Natural killer cell treated with Interleukin-12 subunit alpha and Interleukin-12 subunit beta and Interleukin-15 and Interleukin-18, amount 100 ng/mL, for 72 hours (primary cell): ENCODE measurements at places on chromosomes 5 and 9.

DNA sequence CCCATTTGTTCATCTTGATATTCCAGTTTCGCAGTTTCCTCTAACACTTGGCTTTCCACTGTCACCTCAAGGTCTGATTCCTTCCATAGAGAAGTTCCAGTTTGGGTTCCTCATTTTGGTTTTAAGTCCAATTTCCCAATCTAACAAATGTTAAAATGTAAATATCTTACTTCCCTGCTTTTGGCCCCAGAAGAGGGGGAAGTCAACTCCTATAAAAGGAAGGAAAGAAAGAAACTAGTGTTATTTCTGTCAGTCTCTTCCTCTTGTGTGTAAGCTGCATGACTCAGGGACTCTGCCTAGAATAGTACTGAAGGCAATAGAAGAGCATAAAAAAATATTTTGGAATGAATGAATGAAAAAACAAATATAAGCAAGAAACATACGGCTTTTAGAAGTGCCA, 127.5 kb upstream of the CCNG1 start:
- no peak overlapping the region for H3K4me3 ChIP-seq
- no peaks in the 10 kb centered on the region for H3K4me1 ChIP-seq
- DNase-seq: no peak
- no peak overlapping the region for H3K27ac ChIP-seq
- H3K36me3 ChIP-seq: no peaks in the 10 kb centered on the region
- no peaks in the 10 kb centered on the region for H3K27me3 ChIP-seq

DNA sequence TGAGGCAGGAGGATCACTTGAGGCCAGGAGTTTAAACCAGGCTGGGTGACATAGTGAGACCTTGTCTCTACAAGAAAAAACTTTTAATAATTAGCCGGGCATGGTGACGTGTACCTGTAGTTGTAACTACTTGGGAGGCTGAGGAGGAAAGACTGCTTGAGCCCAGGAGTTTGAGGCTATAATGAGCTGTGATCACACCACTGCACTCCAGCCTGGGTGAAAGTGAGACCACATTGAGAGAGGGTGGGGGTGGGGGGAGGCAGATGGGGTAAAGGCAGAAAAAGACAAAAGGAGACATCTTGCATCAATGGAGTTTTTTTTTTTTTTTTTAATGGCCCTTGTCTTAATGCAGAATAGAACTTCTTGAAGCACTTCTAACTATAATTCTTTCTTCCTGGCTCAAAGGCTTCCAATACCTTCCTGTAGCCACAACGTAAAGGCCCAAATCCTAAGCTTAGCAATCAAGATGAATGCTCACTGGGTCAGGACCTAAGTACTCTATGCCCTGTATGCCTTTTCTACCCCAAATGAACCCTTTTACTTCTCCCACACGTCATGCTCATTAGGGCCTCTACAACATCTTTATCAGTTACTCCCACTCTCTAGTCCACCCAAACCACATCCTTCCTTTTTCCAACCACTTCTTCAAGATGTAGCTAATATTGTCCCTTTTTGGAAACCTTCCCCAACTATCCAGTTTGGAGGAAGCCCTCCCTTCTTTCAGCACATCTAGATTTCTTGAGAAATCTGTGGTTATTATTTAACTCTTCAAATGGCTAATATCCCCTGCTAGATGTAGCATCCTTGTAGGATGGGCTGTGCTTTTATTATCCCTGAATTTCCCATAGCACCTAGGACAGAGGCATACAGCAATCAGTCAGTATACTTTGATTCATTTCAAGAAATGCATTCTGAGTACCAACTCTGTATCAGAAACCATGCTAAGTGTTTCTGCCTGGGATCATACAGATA, 40.8 kb downstream of the CSF2 start:
- H3K4me3 ChIP-seq: peak overlapping the region; percentile 73
- H3K27ac ChIP-seq: peak overlapping the region; percentile 22
- no peak for DNase-seq

DNA sequence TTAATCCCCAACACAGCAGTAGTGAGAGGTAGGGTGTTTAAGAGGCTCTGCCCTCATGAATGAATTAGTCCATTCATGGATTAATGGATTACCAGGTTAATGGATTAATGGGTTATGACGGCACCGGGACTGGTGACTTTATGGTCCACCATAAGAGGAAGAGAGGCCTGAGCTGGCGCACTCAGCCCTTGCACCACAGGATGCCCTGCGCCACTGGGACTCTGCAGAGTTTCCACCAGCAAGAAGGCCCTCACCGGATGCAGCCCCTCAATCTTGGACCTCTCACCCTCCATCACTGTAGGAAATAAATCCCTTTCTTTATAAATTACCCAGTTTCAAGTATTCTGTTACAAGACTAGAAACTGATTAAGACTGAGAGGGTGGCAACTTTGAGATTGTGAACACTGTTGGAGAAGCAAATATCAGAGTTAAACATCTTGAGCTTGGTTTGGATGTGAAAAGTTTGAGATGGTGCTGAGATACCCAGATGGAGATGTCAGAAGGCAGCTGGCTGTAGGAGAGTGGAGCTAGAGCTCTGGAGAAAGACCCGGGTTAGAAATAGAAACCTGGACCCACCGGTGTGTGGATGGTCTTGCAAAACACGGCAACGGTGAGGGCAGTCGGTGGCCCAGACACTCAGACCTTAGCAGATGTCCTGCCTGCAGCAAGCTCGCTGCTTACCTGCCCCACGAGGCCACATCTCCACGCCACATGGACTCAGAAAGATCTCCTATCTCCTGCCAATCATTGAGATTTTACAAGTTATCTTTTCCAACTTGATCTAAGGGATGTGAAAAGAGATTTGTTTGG, 98.8 kb downstream of the HSD17B3 start:
- peaks cover 5% of the 10 kb centered on the region for H3K27me3 ChIP-seq
- H3K36me3 ChIP-seq: no peaks in the 10 kb centered on the region
- H3K27ac ChIP-seq: no peak overlapping the region

GRCh38 chr5:65113771-65114170, 345.0 kb downstream of the CWC27 start:
- H3K4me3 ChIP-seq: no peak overlapping the region
- peaks cover 19% of the 10 kb centered on the region for H3K27me3 ChIP-seq
- H3K36me3 ChIP-seq: no peaks in the 10 kb centered on the region
- H3K27ac ChIP-seq: no peak overlapping the region
- DNase-seq: no peak
- no peaks in the 10 kb centered on the region for H3K4me1 ChIP-seq

GRCh38 chr5:38323645-38324295, 65.4 kb downstream of the EGFLAM start:
- no peaks in the 10 kb centered on the region for H3K4me1 ChIP-seq
- peaks cover 5% of the 10 kb centered on the region for H3K27me3 ChIP-seq
- H3K27ac ChIP-seq: no peak overlapping the region
- H3K36me3 ChIP-seq: no peaks in the 10 kb centered on the region
- H3K4me3 ChIP-seq: no peak overlapping the region

GRCh38 chr9:82679472-82679871, 383.5 kb downstream of the RASEF start:
- no peaks in the 10 kb centered on the region for H3K4me1 ChIP-seq
- no peak for DNase-seq
- no peak overlapping the region for H3K4me3 ChIP-seq
- H3K36me3 ChIP-seq: no peaks in the 10 kb centered on the region
- no peaks in the 10 kb centered on the region for H3K27me3 ChIP-seq

DNA sequence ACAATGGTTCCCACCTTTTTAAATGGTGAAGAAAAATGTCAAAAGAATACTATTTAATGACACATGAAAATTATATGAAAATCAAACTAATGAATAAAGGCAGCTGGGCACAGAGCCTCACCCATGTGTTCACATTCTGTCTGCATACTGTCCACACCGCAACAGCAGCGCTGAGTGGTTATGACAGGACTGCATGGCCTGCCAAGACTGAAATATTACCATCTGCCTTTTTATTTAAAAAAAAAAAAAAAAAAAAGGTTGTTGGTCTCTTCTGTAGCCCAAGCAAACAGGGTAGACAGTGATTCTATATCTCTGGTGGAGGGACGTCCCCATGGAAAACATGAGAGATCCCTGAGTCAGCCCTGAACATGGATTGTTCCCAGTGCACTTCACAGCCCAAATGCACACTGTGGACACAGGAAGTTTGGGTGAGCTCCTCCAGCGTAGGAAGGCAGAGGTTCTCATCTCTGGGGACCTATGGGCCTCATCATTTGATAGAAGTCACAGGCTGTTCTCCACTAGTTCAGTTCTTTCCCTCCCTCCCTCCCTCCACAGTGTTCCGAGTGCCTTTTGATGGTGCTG, 44.9 kb upstream of the SHC3 start:
- no peaks in the 10 kb centered on the region for H3K36me3 ChIP-seq
- H3K4me1 ChIP-seq: no peaks in the 10 kb centered on the region
- peaks cover 29% of the 10 kb centered on the region for H3K27me3 ChIP-seq
- DNase-seq: no peak
- H3K4me3 ChIP-seq: no peak overlapping the region
- no peak overlapping the region for H3K27ac ChIP-seq

GRCh38 chr9:115439641-115440040, 321.7 kb upstream of the TNC start:
- no peak for DNase-seq
- no peak overlapping the region for H3K4me3 ChIP-seq
- no peaks in the 10 kb centered on the region for H3K27me3 ChIP-seq
- no peaks in the 10 kb centered on the region for H3K4me1 ChIP-seq

GRCh38 chr5:431001-431710, 11.8 kb upstream of the EXOC3 start:
- no peak for DNase-seq
- no peak overlapping the region for H3K27ac ChIP-seq
- H3K4me1 ChIP-seq: peaks cover 7% of the 10 kb centered on the region
- H3K36me3 ChIP-seq: no peaks in the 10 kb centered on the region
- H3K27me3 ChIP-seq: peaks cover 8% of the 10 kb centered on the region

DNA sequence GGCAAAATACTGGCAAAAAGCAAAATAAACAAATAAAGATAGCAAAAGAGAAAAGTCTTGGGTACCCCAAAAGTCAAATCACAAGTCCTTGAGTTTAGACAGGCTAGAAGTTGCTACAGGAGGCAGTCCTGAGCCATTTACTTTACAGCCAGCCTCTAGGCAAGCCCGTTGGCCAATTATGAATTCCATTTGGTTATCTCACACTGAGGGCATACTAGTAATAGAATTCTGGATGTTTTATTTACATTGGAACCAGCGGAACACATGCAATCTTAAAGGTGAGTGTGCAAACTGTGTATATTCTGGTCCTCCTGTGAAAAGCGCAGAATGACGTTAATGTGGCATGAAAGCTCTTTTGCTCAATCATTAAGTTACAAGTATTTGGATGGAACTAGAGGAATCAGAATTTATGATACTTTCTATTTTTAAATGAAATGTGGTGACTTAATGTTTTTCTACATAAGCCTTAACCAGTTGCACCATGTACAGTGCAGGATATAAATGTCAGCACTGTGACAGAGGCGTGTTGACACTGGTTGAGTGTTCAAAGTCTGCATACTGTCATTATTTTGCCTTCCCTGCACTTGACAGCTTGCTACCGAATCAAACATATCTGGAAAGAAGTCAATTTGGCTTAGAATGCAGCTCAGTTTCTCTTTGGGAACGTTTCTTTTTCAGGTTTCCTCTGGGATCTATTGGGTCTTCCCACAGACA, 7.9 kb downstream of the GDNF start:
- H3K27me3 ChIP-seq: peaks cover 46% of the 10 kb centered on the region
- no peak overlapping the region for H3K27ac ChIP-seq
- H3K36me3 ChIP-seq: no peaks in the 10 kb centered on the region
- no peak overlapping the region for H3K4me3 ChIP-seq

DNA sequence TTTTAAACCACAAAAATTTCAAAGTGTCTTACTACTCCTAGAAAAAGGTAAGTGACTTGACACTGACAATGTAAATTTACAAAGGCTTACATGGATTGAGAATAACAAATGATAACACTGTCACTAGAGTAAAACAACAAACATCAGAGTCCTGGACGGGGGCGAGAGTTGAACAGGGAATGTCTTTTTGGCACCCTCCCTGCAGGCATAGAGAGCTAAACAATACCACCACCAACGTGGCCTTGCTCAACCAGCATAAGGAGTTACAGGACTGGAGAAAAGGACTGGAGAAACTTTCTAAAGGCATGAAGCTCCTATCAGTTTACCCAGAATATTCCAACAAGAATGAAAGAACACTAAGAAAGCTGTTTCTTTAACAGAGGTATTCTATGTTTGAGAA, 55.3 kb downstream of the PTBP3 start:
- no peak overlapping the region for H3K4me3 ChIP-seq
- no peak for DNase-seq
- H3K36me3 ChIP-seq: peaks cover 9% of the 10 kb centered on the region
- H3K27me3 ChIP-seq: no peaks in the 10 kb centered on the region

DNA sequence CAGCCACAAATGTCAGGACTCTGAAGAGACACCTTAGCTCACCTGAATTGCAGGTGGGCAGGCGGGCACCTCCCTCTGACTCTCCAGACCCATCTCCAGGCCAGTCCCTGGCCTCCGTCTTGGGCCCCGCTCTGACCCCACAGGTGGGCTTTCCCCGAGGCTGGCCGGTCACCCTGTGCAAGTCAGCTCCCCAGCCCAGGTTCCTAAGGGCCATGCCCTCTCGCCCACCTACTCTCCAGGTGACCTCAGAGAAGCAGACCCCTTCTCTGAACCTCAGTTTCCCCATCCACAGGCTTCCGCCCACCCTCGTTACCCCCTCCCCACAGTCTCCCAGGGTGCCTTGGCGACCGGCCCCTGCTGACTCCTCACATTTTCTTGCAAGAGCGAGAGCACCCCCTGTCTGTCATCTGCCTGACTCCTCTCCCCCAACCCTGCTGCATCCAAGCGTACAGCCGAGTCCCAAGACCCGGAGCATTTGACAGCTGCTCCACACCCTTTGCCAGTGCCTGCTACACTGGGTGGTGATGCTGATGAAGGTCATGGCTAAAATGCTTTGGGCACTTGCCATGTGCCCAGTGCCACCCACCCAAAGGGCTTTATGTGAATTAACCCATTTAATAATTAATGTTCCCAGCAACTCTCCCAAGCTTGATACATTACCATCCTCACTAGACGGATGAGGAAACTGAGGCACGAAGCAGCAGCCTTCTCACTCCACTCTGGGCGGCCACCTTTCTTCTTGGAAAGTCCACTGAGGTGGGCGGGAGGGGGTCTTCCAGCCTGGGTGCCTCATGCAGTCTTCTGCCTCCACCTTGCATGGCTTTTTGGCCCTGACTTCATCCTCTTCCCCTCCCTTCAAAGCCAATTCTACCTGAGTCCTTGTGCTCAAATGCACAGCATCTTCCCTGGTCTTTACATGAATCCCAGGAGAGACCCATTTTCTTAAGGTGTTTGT, 51.1 kb upstream of the ORM1 start:
- H3K4me3 ChIP-seq: no peak overlapping the region
- no peak overlapping the region for H3K27ac ChIP-seq
- H3K36me3 ChIP-seq: no peaks in the 10 kb centered on the region
- peaks cover 12% of the 10 kb centered on the region for H3K27me3 ChIP-seq

DNA sequence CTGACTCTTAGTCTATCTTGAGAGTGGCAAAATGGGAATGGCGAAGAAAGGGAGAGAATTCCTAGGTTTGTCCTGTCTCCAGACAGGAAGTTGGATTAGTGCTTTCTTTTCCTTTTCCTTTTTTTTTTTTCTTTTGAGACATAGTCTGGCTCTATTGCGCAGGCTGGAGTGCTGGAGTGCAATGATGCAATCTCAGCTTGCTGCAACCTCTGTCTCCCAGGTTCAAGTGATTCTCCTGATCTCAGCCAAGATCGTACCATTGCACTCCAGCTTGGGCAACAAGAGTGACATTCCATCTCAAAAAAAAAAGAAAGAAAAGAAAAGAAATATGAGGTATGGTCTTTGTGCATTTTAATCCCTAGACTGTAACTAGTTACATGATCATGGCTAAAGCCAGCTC, 12.6 kb upstream of the KIF27 start:
- DNase-seq: no peak
- H3K4me1 ChIP-seq: no peaks in the 10 kb centered on the region
- no peaks in the 10 kb centered on the region for H3K36me3 ChIP-seq
- no peak overlapping the region for H3K4me3 ChIP-seq
- no peak overlapping the region for H3K27ac ChIP-seq
